ENCODE measurements at places on chromosomes 3 and 15.

DNA sequence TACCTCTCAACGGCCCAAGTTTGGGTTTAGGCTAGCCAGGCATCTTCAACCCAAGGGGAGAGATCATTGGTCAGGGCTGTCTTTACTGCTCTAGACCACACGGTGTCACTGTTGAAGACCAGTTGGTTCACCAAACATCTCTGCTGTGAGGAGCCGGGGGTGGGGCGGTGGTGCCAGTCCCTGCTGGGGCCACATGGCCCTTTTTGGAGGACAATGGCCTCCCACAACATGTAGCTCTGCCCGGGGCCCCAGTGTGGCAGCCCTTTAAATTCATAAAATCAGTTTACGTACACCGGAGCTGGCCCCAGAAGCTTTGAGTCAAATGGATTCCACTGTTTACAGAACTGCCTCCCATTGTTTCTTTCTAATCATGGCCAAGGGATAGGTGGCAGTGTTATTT, 19.1 kb upstream of the TM4SF18 start:
- DNase-seq = peak; percentile 80

DNA sequence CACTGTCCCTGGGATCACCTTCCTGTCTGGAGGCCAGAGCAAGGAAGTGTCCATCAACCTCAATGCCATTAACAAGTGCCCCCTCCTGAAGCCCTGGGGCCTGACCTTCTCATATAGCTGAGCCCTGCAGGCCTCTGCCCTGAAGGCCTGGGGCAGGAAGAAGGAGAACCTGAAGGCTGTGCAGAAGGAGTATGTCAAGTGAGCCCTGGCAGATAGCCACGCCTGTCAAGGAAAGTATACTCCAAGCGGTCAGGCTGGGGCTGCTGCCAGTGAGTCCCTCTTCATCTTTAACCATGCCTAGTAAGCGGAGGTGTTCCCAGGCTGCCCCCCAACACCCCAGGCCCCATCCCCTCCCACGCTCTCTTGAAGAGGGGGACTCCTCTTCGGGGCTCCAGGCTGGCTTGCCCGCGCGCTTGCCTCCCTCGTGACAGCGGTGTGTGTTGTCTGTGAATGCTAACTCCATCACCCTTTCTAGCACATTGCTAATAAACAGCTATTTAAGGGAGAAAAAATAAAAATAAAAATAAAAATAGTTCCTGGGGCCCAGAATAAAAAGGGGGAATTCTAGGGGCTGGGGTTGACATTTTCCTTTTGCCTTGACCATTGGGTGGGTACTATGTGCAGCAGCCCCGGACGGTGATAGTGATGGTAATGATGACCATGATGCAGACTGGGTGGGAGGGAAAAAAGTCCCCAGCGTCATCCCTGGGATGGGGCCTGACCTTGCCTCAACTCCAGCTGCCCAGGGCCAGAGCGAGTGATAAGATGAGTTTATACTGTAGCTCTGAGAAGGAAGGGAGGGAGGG, 3.3 kb upstream of the ALAS1 start:
- DNase-seq = no peak

GRCh38 chr3:107153981-107154380, 223.3 kb upstream of the CCDC54 start:
- DNase-seq = no peak

GRCh38 chr3:191372122-191372521, 41.8 kb upstream of the UTS2B start:
- no peak for DNase-seq

DNA sequence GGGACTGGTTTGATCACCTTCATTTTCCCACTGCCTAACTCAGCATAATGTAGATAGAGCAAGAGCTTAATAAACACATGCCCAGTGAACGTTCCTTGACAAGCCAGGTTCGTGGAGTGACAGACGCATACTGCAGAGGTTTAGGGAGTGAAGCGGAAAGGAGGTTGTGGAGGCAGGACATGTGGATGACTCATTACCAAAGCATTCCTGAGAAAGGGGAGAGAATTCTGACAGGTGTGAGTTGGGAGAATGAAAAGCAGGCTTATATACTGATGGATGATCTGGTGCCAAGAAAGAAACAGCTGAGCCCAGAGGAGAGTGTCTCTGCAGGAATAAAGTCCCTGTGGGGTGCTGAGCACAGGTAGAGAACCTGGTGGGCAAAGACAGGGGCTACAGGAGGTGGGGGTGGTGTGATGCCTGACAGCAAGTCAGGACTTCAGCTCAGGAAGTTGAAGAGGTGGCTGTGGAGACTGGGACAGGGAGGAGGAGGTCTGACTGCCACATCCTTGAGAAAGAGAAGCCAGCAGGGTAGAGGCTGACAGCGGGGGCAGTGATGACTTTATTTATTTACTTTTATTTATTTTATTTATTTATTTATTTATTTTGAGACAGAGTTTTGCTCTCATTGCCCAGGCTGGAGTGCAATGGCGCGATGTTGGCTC, 2.4 kb upstream of the RPL29 start:
- DNase-seq = peak; percentile 43

DNA sequence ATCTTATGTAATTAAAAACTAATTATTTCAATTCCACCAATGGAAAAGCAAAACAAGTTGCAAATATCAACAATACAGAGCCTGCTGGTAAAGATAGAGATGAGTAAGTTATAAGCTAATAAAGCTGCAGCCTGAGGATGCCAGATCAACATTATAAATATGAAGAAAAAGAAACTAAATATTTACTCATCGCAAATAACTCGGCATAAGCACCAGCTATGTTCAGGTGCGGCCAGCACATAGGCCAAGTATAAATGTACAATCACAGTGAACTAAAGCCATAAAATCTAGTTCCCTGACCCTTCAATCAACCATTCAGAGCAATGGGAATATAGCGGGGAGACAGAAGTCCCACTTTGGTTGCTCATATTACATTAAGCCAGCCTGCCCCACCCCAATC, 7.7 kb upstream of the RSL24D1 start:
- no peak for DNase-seq

GRCh38 chr15:33737687-33738601, 230.4 kb upstream of the CHRM5 start:
- peak; percentile 95 for DNase-seq

DNA sequence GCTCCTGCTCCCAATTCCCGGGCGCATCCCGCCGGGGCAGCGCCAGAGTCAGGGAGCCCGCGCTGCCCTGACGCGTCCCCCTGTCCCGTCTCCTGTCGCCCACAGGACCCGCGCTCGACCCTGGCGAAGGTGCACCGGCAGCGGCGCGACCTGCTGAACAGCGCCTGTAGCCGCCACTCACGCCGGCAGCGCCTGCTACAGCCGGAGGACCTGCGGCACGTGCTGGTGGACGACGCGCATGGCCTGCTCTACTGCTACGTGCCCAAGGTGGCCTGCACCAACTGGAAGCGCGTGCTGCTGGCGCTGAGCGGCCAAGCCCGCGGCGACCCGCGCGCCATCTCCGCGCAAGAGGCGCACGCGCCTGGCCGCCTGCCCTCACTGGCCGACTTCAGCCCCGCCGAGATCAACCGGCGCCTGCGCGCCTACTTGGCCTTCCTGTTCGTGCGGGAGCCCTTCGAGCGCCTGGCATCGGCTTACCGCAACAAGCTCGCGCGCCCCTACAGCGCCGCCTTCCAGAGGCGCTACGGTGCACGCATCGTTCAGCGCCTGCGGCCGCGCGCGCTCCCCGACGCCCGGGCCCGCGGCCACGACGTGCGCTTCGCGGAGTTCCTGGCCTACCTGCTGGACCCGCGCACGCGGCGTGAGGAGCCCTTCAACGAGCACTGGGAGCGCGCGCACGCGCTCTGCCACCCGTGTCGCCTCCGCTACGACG, 16.9 kb downstream of the C3orf22 start:
- DNase-seq = no peak

- DNase-seq = peak; percentile 69
Observed at GRCh38 chr3:144364737-144365136, 393.1 kb downstream of the DIPK2A start.

- DNase-seq = no peak
Observed at GRCh38 chr15:33788906-33789540, 179.3 kb upstream of the CHRM5 start.

- no peak for DNase-seq
Observed at GRCh38 chr15:44308415-44308814, 19.9 kb downstream of the GOLM2 start.

DNA sequence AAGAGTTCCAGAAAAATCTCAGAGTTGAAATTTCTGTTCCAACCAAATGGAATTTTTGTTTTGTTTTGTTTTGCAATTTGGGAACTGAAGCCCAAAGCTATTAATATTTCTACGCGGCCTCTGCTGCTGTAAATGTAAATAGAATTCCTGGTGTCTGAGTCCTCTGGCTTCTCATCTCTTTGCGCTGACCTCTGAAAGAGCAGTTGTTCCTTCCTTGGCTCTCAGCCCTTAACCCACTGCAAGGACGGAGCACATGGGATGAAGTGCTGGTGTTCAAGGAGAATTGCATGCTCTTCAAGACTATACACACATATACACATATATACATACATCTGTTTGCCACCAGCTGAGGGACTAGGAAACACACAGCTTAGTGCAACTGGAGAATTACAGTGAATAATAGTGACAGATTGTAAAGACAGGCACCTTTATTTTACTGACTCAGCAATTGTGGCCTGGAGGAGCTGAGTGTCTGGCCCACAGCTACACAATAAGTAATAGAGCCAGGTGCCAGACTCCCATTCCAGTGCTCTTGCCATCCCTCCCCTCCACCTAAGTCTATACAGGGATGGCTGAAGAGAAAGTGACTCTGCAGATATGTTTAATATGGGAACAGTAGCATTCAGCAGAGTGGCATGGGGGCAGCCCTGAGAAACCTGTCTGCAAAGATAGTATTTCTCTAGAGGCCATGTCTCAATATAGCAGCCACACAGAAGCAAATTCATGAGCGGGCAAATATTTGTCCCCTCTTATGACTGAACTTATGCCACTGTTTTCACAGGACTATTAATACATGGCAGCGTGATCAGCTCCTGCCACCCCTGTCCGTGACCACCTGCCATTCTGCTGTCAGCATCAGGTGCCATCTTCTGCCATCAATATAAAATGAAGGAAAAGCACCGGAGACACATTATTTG, 42.3 kb downstream of the NEK10 start:
- DNase-seq = peak; percentile 31

GRCh38 chr15:78263351-78263781, 996 bp upstream of the DNAJA4 start:
- DNase-seq = no peak

DNA sequence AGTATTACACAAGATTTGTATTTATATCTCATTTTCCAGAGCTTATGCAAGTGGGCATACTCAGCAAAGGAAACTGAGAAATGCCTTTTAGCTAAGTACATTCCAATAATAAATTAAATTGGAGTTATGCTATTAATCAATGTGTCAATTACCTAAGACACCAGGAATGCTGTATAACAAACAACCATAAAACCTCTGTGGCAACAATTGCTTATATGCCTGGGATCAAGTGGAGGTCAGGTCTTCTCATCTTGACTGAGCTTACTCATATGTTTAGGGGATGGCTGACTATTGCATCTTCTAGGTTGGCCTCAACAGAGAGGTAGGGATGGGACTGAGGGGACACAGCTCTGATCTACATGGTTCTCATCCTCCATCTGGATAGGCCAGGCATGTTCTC, 30.7 kb downstream of the CD200R1L start:
- DNase-seq = no peak

DNA sequence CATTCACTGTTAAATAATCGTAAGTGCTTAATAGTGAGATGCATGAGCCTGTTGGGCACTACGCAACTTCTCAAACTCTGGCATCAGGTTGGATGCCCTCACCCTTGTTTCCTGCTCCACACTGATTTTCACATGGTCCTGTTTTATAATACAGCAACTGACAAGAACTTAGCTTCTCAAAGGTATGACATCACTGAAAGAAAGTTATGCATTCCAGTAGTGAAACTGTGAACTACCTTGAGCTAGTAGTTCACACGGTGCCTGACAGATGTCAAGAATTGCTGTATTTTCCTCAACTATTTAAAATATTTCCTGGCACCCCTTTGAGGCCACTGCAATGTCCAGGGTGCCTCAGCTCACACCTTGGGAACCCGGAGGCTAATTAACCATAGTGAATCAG, 327.5 kb downstream of the RORA start:
- no peak for DNase-seq

- no peak for DNase-seq
Observed at GRCh38 chr3:55884066-55884465, 397.0 kb upstream of the WNT5A start.

GRCh38 chr3:87082796-87083440, 92.0 kb upstream of the VGLL3 start:
- DNase-seq = peak; percentile 85

DNA sequence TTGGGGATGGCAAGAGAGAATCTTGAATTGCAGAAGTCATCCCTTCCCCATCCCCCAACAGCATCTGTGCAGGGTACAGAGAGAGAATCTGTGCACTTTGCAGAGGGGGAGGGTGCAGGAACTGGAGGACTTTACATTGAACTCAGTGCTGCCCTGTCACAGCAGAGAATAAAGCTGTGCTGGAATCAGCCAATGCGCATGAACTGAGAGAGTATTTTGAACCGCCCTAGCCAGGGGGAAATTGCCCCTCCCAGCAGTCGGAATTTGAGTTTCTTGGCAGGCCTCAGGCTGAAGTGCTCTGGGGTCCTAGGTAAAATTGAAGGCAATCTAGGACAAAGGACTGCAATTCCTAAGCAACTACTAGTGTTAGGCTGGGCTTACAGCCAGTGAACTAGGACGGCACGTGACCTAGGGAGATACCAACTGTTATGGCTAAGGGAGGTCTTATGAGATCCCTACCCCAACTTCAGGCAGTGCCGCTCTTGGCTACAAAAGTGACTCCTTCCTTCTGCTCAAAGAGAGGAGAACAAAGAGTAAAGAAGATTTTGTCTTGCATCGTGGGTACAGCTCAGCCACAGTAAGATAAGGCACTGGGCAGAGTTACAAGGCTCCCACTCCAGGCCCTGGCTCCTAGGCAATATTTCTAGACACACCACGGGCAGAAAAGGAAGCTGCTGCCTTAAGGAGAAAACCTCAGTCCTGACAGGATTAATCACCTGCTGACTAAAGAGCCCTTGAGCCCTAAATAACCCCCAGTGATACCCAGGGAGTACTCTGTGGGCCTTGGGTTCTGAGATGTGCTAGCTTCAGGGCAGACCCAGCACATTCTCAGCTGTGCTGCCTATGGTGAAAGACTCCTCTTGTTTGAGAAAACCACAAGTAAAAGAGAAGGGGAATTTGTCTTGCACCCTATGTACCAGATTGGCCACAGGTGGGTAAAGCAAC, 300.5 kb upstream of the ALCAM start:
- no peak for DNase-seq

DNA sequence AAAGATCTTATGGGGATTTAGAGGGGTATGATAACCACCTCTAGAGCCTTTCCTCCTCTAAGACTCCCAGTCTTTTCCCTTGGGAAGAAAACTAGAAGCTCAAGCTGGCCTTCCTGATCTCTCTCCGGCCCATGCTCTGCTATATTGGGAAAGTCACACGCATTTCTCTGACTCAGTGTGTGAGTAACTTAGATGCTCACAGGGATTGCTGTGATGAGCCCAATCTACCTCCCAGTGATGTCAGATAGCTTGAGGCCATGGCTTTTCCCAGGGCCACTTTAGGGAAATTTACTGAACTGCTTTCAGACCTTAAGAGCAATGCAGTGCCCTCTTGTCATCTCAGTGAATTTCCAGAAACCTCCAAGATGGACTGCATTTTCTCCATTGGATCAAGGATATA, 8.6 kb upstream of the ST8SIA2 start:
- peak; percentile 78 for DNase-seq

- DNase-seq = no peak
Observed at GRCh38 chr3:75737831-75738493, 47.4 kb downstream of the ZNF717 start.

- DNase-seq = no peak
Observed at GRCh38 chr15:89429986-89430385, 66.4 kb downstream of the RHCG start.

GRCh38 chr15:47708161-47708980, 8.9 kb upstream of the SEMA6D start:
- peak; percentile 18 for DNase-seq
